ENCODE measurements at places on chromosomes 1 and 21. TPM values are rescaled to one million over a fixed set of nuclear protein-coding genes. Genes with fewer than 3 reads are reported as not detected.
A peak's percentile ranks its signal among the peaks of the same experiment; 100 is the strongest.

GATAD2B gene
- polyA plus RNA-seq: 2.7 TPM

SLC35A3 gene
- 7.4 TPM for polyA plus RNA-seq

- no peak for DNase-seq
Observed at GRCh38 chr1:182656842-182657397, 27.5 kb downstream of the RGS8 start.

DNA sequence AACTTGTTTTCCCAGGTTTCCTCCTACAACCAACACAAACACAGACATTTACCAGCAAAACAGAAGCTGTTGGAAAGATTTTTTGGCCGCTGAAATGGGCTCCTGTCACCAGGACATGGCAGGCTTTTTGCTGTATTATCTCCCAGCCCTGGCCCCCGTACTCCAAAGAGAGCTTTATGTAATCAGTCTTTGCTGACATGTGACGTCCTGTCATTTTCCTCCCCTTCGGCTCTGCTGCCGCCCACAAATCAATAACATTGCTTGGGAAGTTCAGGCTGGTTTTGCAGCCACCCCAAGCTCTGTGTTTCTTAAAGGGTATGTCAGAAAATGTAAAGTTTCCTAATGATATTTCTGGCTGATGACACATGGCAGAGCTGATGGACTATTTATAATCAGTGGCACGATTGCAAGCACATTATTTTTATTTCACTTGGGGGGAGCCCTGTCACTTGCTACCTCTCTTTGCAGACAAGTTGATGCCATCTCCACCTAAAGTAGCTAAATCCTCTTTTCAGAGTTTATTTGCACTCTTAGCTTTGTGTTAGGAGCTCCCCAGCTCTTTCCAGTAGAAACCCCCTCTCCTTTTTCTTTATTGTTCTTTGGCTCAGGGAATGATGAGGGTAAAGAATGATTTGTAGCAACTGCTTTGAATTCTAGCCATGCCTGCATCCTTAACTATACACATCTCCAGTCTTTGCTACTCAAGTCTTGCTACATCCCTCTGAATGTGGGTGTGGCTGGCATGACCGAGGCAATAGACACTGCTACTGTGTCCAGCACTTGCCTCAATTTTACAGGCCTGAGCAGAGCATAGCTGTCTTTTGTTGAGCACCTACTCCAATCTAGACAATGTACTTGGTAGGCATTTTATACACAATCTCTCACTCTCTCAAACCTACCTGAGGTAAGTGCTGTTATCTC lies 67.3 kb downstream of the ELAVL4 start:
- DNase-seq: no peak

DNA sequence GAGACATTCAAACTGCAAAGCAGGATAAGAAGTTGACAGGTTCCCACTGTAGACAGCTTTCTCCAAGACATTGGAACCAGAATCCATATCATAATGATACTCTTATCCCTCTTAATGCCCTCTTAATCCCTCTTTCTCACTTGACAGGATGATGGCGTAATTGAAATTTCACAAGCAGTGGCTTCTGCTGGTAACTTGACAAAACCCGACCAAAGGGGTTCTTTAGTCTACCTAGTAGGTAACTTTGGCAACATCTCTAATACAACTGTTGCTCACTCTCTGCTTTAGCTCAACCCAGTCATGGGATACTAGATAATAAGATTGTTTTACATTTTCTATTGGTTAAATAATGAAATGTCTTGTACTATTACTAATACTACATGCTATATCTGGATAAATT lies 34.7 kb downstream of the S100A10 start:
- no peak for DNase-seq

DNA sequence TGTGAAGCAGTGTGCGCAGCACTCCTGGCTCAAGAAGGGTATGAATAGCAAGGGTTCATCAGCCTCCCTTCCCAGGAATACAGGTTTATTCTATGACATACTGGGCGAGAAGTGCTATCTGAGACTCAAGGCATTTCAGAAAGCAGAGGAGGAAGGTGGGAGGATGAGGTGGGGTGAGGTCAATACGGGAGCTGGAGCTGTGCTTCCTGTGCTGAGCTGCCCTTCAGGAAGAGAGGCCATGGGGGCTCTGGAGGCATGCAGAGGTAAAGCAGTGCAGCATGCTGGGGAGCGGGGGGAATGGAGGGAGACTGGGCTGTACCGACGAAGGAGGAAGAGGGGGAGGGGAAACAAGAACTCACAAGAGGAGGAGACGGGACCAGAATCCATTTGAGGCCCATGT lies 717.6 kb downstream of the PTPRU start:
- no peak for DNase-seq

DNA sequence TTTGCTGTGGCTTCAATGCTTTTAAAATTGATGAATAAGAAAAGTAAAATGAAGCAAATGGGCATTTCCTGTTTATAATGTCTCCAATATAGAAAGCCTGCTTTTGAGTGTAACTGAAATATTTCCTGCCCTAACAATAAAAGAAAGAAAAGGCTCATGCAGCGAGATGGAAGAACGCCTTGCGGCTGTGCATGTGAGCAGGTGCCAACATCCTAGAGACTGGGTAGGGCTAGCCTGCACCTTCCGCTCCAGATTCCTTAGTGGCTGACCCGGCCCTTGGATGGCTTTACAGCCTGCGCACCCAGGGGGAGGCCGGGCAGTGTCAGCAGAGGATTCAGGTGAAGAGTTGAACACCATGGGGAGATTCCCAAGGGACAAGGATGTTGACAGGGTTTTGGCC lies 21.8 kb downstream of the CNIH3 start:
- DNase-seq: no peak

- DNase-seq: no peak
Observed at GRCh38 chr1:167126317-167126716, 32.4 kb downstream of the STYXL2 start.

DNA sequence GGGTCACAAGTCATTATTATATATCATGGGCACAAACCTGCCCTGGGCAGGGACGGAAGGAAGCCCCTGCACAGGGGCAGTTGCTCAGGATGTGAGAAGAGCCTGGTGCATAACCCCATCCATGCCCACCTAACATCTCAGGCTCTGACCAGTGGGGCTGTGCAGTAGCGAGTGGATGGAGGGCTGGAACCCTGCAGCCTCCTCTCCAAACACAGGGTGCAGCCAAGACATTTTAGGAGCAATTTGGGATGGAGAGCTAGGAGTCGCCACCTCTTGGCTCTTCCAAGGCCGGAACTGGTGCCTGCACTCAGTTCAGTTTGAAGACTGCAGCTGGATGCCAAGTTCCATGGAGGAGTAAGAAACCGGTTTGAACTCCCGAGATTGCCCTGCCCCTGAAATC lies 2.8 kb downstream of the MX1 start:
- DNase-seq: no peak

GRCh38 chr1:37793773-37794371 lies at the start of gene MANEAL:
TSS of gene MANEAL (plus strand) at chr1:37793847. CDS start at chr1:37794183, 336 bp downstream.
- peak; percentile 91 for DNase-seq

- DNase-seq: no peak
Observed at GRCh38 chr1:28775121-28775942, 36.6 kb upstream of the OPRD1 start.

DNA sequence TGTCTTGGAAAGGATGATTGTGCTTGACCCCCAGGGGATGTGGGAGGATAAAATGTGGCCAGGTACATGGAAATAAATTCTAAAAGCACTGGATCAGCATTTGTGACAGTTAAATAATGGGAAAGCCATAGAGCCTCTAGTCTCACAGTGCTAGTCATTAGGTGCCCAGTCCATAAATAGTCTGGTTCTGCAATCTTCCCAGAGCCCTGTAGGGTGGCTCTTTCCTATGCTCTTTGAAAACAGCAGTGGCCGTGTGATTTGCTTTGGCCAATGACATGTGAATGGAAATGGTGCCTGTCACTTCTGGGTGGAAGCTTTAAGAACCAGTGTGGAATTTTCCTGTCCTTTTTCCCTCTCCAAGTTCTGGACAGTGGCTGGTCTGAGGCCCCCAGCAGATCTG lies 113.2 kb downstream of the TRABD2B start:
- DNase-seq: no peak

GRCh38 chr1:30901798-30902581 lies 6.6 kb downstream of the SDC3 start:
- DNase-seq: no peak

- DNase-seq: no peak
Observed at GRCh38 chr1:169316556-169316955, 51.0 kb downstream of the NME7 start.

- DNase-seq: no peak
Observed at GRCh38 chr1:111468717-111469100, 5.1 kb upstream of the C1orf162 start.

GRCh38 chr1:82775406-82776000 lies 974.8 kb downstream of the ADGRL2 start:
- DNase-seq: peak; percentile 34

DNA sequence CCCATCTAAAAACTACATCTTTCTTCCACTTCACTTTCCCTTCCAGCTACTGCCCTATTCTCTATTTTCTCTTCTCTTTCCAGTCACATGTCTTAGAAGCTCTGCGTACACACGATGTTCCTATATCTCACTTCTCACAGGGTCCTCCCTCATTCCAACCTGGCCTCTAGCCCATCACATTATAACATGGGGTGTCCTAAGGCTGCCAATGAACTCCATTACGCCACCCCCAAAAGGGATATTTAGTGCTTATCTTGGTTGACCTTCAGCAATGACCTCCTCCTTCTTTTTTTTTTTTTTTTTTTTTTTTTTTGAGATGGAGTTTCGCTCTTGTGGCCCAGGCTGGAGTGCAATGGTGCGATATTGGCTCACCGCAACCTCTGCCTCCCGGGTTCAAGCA lies 38.2 kb upstream of the FAM89A start:
- DNase-seq: no peak

- DNase-seq: no peak
Observed at GRCh38 chr1:237471377-237471776, 419.3 kb downstream of the ZP4 start.

DNA sequence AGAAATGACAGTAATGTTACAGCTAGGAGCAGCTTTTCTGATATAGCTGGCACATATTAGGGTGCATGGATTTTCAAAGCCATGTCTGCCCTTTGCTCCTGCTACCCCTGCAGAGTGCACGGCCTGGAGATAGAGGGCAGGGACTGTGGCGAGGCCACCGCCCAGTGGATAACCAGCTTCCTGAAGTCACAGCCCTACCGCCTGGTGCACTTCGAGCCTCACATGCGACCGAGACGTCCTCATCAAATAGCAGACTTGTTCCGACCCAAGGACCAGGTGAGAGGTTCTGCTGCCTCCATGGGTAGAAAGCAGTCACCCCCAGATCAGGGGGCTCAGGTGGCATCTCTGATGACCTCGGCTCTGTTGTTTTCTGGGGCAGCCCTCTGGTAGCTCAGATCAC lies 9.8 kb downstream of the MTARC1 start:
- no peak for DNase-seq

All from SK-N-SH (cell line).